NCI-H1694 (cell line): ENCODE measurements at places on chromosomes 6 and 20.

DNA sequence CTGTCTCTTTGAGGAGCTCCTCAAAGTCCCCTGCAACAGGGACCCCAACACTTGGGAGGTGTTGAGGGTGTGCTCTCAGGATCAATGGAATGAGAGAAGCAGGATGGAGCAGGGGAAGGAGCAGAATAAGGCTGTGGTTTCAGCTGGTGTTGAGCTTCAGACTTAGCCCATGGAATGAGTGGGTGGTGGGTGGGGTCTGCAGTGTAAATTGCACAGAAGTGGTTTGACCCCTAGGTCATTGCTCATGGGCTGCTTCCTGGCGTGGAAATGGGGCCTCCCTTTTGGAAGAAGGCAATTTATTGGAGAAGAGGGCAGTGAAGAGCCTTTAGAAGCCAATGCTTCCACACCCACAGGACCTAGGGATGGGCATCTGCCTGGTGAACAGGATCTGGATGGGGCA is 37.0 kb upstream of the KCNG1 start:
- no peak for DNase-seq

DNA sequence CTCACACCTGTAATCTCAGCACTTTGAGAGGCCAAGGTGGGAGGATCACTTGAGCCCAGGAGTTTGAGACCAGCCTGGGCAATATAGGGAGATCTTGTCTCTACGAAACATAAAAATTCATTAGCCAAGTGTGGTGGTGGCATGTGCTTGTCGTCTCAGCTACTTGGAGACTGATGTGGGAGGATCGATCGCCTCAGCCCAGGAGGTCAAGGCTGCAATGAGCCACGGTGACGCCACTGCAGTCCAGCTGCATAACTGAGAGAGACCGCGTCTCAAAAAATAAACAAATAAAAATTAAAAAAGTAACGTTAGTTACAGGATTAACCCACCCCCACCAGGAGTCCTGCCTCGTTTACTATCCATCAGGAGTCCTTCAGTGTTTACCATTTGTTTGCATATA is 345.1 kb downstream of the BTBD3 start:
- DNase-seq, result no peak

GRCh38 chr20:9220874-9221547 is 152.1 kb downstream of the PLCB4 start:
- DNase-seq, result no peak

DNA sequence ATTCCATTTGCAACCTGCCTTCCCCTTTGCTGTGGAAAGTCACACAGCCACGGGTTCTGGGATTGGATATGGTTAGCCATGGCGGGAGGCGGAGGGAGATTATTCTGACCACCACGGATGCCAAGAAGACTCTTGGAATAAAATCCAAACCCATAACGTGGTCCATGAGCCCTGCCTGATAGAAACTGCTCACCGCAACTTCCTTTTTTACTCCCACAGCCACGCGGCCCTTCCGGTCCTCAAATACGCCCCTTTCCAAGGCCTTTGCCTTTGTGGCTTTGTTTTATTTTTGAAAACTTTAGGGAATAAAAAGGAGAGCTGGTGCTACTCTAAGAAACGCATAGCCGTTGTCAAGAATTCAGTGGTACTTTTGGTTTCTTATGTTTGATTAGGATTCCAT is 602.5 kb upstream of the CDH4 start:
- DNase-seq, result no peak

DNA sequence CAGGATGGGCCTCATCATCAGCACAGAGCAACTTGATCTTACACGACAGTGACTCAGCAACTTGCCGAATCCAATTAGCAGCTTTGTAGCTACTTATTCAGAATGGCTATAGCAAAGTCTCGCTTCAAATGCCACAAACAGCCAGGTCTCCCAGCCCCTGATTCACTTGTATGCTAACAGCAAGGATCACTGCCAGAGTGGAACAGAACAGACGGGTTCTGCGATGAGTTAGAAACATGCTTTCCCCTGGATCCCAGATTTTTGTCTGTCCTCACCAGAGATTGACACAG is 254.4 kb downstream of the NRN1 start:
- no peak for DNase-seq

DNA sequence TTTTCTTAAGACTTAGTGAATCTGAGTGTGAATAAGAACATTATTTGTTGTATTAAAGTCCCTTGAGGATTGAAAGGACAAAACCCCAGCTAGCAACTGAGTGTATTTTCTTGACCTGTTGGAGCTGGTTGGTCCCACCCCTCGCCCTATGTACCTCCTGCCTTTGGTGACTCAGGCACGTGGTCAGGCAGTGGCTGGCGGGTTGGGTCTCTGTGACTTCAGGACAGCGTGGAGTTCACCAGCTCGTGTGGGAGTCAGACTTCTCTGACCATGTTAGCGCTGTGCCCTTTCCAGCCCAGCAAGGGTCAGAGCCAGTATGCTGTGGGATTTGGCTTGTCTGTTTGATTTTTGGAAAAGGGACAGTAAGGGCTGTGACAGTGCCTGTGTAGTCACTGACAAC is 93.7 kb downstream of the SSR1 start:
- DNase-seq, result no peak

GRCh38 chr20:12535316-12535715 is 473.5 kb upstream of the SPTLC3 start:
- DNase-seq, result peak; percentile 12

GRCh38 chr6:106591111-106591825 is 38.0 kb downstream of the RTN4IP1 start:
- DNase-seq, result no peak

GRCh38 chr6:24909241-24910216 is 26.2 kb downstream of the RIPOR2 start:
- DNase-seq, result no peak

- no peak for DNase-seq
Measured at GRCh38 chr6:140541288-140541687, 1166.8 kb upstream of the CITED2 start.

GRCh38 chr20:21840991-21841390 is 135.5 kb downstream of the PAX1 start:
- DNase-seq, result no peak

- no peak for DNase-seq
Measured at GRCh38 chr20:59737816-59738215, 133.5 kb downstream of the PHACTR3 start.

GRCh38 chr6:157644043-157644810 is 178.8 kb upstream of the SNX9 start:
- DNase-seq, result peak; percentile 83

- no peak for DNase-seq
Measured at GRCh38 chr20:46291401-46291800, 16.9 kb downstream of the CDH22 start.

- DNase-seq, result no peak
Measured at GRCh38 chr6:4067673-4068072, 11.3 kb downstream of the FAM217A start.

DNA sequence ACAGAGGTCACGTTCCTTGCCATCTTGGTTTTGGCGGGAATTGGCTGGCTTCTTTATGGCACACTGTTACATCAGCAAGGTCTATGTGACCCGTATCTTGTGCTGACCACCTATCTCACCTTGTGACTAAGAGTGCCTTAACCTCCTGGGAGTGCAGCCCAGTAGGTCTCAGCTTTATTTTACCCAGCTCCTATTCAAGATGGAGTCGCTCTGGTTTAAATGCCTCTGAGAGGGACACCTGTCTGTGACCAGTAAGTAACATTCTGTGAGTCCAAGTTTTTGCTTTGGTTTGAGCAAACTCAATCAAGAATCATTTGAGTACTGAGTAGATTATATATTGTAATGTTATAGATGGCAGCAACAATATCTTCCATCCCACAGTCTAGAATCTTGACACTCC is 85.0 kb downstream of the BMP2 start:
- DNase-seq, result no peak

DNA sequence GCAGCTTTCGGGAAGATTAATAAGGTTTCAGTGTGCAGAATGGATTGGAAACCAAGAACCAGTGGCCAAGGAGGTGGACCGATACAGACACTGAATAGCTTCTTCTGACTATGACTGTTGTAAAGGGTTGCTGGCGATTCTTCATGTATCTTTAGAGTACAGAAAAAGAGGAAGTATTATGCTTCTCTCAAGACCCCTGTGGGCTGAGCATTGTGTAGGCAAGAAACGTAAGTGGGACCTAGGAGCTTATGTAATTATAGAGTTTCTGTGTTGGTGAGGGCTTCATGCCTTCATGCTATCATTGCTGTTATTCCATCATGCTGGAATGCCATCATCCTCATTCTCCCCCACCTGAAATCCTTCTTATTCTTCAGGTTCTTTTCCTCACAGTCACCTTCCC is 105.4 kb upstream of the AKIRIN2 start:
- DNase-seq, result no peak

DNA sequence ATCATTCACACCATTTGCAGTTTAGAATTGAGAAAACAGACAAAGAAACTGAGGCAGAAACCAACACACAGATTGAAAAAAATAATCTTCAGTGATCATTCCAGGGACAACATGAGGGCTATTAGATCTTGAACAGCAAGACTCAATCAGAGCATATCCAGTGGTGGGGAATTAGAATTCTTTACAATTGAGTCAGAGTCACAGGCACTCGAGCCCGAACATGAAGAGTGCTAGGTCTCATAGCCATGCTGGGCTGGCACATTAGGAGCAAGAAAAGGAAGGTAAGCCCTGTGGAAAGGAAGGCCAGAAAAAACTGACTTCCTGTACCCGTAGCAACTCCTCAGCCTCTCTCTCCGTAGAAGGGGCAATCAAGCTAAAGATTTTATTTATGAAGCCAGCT is 419.9 kb downstream of the HAO1 start:
- DNase-seq, result no peak

GRCh38 chr6:21840428-21840827 is 246.9 kb downstream of the SOX4 start:
- no peak for DNase-seq

DNA sequence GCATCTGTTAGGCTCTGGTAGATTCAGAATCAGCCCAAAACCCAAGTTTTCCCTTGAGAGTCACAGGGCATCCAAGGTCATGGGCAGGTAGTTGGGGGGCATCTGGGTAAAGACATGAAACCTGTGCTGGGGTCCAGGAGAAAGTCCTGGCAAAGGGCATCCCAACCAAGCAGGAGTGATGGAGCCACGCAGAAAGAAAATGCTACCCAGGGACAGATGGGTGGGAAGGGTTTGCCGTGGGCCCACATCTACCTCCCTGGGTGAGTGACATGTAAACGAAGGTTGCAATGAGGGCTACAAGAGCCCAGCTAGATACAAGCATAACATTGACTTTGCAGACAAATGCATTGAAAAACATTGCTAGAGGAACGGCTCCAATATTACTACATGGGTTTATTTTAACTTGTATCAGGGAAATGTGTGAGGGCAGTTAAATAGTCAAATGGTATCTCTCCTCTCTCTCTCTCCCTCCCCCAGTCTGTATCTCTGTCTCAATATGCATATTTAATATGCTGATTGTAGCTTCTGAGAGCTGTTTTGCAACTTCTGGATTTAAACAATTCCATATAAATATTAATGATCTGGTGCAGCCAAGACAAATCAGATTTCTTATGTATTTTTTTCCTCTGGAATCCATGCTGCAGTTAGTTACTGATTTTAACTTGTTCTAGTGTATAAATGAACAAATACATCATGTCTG is 135.7 kb downstream of the SYNDIG1 start:
- DNase-seq, result no peak

- DNase-seq, result no peak
Measured at GRCh38 chr6:15352845-15353244, 107.0 kb downstream of the JARID2 start.

- DNase-seq, result no peak
Measured at GRCh38 chr6:34150766-34151165, 4.9 kb upstream of the GRM4 start.

- no peak for DNase-seq
Measured at GRCh38 chr6:15534974-15535373, 127.9 kb downstream of the DTNBP1 start.

- DNase-seq, result no peak
Measured at GRCh38 chr20:44394702-44395460, 39.4 kb downstream of the HNF4A start.

- no peak for DNase-seq
Measured at GRCh38 chr6:13289789-13290318, 38.5 kb downstream of the TBC1D7 start.

GRCh38 chr6:34617231-34617630 is 61.1 kb upstream of the SPDEF start:
- no peak for DNase-seq

DNA sequence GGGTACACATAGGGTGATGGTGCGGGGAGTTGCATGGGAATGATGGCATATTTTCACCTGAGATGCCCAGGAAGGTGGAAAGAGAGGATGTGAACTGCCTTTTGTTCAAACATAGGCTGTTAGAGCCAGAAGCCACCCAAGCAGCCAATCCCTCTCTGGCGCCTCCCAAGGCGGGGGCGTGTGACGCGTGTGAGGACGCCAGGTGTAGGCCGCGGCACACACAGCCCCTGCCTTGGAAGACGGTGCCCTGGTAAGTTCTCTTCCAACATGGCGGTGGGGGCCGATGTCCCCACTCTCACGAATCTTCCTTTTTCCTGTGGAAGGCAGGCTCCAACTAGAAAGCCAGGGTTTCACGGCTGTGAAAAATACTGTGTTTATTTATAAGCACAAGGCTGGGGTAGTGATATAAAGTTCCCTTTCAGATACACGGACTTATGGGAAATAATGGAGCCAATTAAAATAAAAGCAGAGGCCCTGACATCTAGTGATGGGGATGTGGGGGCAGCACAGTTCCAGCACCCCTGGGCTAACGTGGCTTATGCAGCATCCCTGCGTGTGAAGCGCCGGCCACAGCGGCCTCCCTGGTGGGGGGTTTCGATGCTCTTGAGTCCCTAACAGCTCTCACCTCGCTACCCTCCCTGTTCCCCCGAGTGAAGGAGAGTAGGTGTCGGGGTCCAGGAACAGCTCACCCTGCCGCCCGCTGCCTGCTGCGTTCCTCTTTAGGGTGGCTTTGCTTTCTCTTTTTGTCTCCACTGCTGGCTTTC is 28.3 kb downstream of the CDH4 start:
- DNase-seq, result no peak

- DNase-seq, result no peak
Measured at GRCh38 chr6:119171088-119171841, 92.8 kb upstream of the FAM184A start.

DNA sequence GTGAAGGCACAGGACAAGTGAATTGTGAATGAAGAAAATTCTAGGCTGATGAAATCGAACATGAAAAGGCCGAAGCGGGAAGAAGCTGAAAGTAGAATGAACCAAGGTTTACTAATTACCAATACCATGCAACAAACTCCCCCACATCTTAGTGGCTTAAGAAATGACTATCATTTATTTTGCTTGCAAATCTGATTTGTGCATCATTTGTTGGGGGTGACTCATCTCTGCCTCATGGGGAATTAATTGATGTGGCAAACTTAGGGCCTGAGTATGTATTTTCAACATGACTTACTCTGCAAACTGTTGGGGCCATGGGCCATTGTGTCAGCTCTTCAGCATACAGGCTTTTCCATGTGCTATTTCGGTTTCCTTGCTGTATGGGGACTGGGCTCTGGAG is 26.8 kb downstream of the PPP1R14C start:
- DNase-seq, result no peak

GRCh38 chr6:165159460-165159859 is 149.9 kb downstream of the C6orf118 start:
- no peak for DNase-seq

GRCh38 chr6:15102241-15102640 is 143.6 kb upstream of the JARID2 start:
- DNase-seq, result no peak

- DNase-seq, result no peak
Measured at GRCh38 chr6:22320750-22321149, 23.9 kb upstream of the PRL start.
